ENCODE measurements at places on chromosomes 2 and 18.

DNA sequence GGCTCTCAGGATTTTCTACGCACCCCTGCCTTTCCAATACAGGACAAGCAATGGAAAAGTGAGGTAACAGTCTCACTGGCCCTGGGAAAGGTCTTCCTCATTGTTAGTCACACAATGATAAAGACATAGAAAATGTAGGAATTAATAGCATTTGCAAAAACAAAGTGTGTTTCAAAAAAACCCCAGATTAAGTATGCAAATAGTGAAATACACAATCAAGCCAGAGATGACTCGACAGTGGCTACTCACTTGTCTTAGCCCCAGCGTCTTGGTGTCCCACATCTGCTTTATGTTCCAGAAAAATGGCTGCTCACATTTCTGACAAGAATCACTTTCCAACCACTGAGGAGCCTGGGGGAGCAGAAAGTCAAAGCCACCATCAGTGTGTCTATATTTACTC, 47.0 kb upstream of the AP1S3 start:
- DNase-seq = no peak

GRCh38 chr2:176752295-176752694, 460.3 kb upstream of the HNRNPA3 start:
- no peak for DNase-seq

DNA sequence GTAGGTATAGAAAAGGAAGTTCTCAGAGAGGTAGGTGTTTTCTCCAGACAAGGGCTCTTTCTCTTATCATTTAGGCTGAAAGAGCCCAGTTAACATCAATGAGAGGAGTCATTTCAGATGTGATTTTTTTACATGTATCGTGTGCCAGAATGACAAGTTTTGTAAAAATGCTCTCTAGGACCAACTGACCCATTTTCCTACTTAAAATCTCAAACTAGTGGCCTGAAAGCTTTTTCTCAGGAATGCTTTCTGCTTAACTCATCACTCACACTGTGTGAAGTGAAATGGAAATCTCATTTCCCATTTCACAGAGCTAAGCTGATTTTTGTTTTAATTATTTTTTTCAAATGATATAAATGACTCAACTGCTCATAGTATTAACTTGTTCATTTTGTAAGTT, 128.7 kb upstream of the CYP26B1 start:
- no peak for DNase-seq

GRCh38 chr18:37265382-37265781, 300.2 kb downstream of the CELF4 start:
- no peak for DNase-seq

GRCh38 chr2:20572221-20572620, 78.7 kb downstream of the HS1BP3 start:
- DNase-seq = no peak

DNA sequence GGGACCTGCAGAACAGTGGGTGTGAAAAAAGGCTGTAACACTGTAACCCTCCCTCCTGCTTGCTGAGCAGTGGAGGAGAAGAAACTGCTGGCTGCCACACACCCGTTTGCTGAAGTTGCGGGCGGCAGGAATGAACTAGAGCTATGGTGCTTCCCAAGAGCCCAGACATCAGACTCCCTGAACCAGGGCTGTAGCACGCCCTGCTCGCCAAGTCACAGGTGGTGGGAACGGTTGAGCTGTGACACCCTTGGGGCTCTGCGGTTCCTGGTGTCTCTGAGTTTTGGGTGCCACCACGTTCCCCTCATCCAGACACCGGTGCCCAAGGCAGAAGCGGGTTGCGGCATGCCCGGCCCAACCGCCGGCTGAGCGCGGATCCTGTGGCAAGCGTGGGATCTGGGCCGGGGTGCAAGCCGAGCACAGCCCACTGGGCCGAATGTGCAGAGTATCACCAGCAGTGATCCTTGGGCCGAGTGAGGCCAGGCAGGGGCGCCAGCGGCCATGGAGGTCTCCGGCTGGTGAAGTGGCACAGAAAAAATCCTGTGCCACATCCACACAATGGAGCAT, 15.0 kb upstream of the ADI1 start:
- DNase-seq = no peak

DNA sequence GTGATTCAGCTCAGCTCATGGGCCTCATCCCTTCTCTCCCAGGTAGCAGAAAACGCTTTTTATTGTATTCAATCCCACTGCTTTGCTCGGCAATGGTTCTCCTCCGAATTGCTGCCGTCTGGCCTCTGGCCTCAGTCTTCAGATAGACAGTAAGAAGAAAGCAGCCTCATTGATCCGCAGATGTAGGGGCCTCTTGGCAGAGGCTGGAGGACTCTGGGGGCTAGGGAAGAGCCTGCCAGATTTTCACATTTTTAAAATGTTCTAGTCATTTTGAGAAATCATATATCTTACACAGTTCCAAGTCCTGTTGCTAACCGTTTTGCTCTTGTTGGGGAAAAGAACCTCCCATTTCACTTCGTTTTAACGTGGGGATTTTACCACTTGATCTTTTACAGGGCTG, 123.3 kb downstream of the RNF144A start:
- no peak for DNase-seq

DNA sequence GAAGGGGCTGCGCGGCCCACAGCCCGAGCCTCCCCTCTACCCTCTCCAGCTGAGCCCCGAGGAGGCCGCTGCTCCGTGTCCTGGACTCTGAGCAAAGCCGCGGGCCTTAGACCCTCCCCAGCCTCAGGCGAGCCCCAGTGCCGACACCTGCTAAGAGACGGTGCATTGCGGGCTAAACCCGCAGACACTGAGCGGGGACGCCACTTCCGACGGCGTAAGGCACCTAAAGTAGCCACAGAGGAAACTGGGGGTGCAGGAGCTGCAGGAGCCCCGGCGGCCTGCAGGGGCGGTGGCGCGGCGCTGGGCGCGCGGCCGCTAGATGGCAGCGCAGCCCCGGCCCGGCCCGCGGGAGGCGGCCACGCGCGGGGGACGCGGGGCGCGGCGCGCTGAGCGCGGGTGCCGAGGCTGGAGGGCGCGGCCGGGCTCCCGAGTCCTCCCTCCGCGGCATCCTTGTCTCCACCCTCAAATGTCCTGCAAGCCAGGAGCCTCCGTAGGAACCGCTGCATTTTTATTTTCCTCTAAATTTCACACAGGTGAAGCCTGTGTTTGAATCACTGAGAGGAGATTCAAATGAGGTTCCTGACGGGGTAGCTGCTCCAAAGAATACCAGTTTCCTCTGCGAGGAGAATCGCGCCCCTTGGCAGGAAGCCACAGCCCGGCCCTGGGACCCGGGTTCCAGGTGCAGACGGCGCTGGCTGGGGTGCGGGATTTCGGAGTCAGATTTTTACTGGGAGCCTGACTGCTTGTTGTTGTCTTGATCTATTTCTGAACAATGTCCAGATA, 650.5 kb downstream of the GALR1 start:
- peak; percentile 55 for DNase-seq

DNA sequence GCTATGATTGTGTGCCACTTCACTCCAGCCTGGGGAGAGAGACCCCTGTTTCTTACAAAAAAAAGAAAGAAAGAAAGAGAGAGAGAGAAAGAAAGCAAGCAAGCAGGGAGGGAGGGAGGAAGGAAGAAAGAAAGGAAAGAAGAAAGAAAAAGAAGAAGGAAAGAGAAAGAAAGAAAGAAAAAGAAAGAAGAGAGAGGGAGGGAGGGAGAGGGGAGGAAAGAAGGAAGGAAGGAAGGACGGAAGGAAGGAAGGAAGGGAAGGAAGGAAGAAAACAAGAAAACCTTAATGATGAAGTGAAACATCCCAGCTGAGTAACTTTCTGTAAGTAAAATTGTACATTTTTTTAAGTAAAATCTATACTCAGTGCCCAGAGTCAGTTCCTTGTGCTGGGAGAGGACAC, 75.5 kb upstream of the GLS start:
- DNase-seq = no peak

- no peak for DNase-seq
These were observed 682.0 kb upstream of the ID2 start for GRCh38 chr2:7999683-8000476.

- DNase-seq = no peak
These were observed 17.9 kb downstream of the LDLRAD4 start for GRCh38 chr18:13236411-13236810.

DNA sequence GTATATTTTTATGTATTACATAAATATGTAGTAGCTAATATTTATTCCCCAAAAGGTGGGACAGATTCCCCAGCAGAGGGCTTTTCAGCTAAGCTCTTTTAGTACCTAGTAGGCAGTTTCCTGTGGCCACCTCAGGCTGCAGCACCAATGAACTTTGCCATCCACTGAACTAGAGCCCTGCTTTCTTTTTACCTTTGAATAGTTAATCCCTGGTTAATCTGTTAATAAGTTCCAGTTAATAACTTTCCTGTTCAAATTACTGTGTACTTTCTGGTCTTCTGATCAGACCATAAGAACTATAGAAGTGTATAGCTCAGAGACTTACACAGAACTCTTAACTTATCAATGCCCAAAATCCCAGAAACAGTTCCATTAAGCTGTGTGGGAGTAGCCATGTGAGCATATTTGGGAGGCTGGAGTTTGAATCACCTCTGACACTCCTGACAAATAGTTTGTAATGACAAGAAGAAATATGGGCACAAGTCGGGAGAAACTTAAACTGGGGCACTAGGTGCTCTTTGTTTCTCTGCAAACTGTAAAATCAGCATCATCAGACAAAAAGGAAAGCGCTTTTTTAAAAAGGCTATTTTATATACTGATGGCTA, 40.0 kb downstream of the ASXL2 start:
- DNase-seq = no peak

DNA sequence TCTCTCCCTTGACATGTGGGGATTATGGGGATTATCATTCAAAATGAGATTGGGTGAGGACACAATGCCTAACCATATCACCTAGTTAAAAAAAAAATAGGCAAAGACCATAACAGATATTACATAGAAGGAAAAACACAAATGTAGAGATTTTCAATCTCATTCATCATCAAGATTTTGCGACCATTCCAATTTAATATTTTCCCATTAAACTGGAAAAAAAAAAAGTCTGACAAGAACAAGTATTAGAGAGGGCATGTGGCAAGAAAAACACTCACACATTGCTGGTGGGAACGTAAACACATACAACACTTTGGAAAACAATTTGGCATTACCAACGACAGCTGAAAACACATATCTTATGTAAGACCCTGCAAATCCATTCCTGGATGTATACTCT, 71.0 kb upstream of the MYCN start:
- no peak for DNase-seq

DNA sequence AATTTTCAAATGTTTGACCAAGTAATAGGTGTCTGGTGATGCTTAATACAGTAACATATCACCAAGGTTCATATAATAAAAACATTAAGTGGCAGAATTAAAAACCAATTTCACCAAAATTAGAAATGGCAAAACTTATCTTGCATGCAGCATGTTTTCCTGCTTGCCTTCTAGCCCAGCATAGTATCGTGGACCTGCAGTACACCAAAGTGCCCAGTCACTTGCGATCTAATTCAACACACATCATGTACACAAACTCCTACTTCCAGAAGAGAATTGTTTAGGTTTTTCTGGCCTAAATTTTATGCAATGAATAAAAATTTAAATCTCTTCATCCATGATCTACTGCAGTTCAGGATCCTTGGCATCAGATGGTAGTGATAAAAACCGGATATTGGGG, 28.9 kb downstream of the LPIN2 start:
- no peak for DNase-seq

- DNase-seq = peak; percentile 55
These were observed at the start of gene MERTK for GRCh38 chr2:111897924-111898702. TSS of gene MERTK (plus strand) at chr2:111898607. CDS start at chr2:111898736, 129 bp downstream.

GRCh38 chr2:102138331-102138730, 4.2 kb upstream of the IL1R1 start:
- DNase-seq = no peak

GRCh38 chr2:216348756-216349308, 23.5 kb downstream of the MARCHF4 start:
- DNase-seq = no peak

GRCh38 chr18:64692826-64693225, 543.9 kb upstream of the LINC00305 start:
- DNase-seq = no peak

GRCh38 chr18:52716973-52717372, 377.0 kb downstream of the DCC start:
- DNase-seq = no peak

GRCh38 chr2:109368798-109369197, 239.8 kb downstream of the SH3RF3 start:
- no peak for DNase-seq
